A549 (cell line): ENCODE measurements at places on chromosomes 2 and 18. TPM values are rescaled to one million over a fixed set of nuclear protein-coding genes. Genes with fewer than 3 reads are reported as not detected.

PROM2 gene
- 0.04 to 0.16 TPM (median 0.09 TPM) in 3 replicates for polyA plus RNA-seq

CLEC4F gene
- not detected in 3 replicates for polyA plus RNA-seq

IL36RN gene
- polyA plus RNA-seq = not detected in 3 replicates

GRCh38 chr2:138176862-138177439 is 212.7 kb downstream of the HNMT start:
- no peak for DNase-seq

DNA sequence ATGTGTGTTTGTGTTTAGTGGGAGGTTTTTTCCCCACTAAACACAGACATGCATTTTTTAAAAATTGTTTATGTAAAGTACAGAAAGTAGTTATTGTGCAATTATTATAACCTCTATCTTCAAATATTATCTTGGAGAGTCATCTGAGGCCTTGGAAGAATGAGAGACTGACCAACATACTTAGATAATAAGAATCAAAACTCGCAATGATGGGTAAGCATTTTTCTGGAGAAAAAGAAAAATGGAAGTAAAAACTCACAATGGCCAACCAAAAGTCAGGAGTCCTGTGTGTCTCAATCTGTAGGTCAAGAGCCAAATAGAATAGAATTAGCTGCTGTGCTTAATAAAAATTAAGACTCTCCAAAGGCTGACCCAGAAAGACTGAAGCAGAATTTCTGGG is 43.0 kb downstream of the MEMO1 start:
- no peak for DNase-seq

DNA sequence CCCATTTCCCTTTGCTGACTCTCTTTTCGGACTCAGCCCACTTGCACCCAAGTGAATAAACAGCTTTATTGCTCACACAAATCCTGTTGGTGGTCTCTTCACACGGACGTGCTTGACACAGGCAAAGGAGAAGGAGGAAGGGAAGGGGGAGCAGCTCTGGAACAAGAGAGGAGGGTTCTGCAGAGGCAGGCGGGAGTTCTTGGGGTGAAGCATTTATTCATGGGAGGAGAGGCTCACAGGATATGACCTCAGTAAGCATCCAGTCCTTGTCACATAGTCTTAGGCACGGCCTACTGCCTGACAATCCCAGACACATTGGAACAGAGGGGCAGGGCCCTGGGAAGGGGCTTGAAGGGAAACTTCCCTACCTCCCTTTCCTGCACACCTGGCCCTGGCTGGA is 171.7 kb upstream of the HS6ST1 start:
- no peak for DNase-seq

DNA sequence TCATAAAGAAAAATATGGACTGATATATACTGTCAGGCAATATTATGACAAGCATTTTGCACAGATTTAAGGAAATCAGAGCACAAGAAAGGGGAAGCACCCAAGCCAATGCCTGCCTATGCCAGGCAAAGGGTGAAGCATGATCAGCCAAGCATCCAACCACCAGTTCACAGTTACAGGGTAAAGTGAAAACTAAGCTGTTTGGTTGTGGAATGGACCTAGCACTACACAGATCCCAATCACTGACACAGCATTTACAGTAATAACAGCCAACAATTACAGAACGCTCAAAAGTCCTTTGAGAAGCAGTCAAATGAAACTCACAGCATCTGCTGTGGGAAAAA is 90.3 kb downstream of the SP3 start:
- no peak for DNase-seq

DNA sequence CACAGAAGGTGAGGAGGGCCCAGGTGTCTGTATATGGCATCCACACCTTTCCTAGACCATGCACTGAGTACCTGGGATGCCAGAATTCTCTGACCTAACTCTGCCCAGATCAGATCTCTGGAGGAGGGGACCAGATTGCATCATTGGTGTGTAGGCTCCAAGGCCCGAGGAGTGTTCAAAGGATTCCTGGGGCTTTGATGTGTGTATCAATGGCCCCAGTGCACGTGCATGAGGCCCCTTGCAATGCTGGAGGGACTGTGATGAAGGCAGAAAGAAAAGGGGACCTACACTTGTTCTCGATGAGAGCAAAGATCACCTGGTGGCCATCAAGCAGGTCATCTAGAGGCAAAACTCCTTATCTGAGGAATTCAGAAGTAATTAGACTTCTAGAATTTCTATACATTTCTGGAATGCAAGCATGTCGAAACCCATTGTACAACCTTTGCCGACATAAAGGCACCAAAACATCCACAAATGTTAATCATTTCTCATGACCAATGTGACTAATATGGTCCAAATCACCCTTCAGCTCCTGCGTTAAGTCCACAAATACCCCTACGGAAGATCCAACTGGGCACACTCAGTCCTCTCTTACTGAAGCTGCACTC is 123.5 kb downstream of the CHST9 start:
- no peak for DNase-seq
